ENCODE measurements at places on chromosomes 6 and 20.
A peak's percentile ranks its signal among the peaks of the same experiment; 100 is the strongest.

GRCh38 chr6:1554476-1555310, 55.0 kb upstream of the FOXC1 start:
- DNase-seq = peak; percentile 62

DNA sequence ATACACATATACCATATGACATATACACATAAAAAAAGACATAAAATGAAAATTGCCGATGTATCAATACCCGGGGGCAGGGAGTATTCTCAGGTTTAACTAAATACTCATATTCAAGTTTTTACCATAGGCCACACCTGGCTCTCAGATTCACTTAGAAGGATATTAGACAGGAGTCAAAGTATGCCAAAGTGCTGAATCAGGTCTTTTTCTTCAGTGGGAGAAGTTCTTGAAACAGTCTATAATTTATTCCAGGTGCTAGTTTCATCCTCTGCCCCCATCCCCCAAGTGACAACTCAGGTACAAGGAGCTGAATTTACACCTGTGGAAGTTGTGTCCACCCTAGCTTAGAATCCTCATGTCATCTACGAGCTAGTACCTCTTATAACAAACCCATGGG, 8.5 kb upstream of the HLA-DRA start:
- DNase-seq = no peak

- DNase-seq = no peak
Observed at GRCh38 chr6:73004861-73005260, 220.4 kb downstream of the KHDC1L start.

DNA sequence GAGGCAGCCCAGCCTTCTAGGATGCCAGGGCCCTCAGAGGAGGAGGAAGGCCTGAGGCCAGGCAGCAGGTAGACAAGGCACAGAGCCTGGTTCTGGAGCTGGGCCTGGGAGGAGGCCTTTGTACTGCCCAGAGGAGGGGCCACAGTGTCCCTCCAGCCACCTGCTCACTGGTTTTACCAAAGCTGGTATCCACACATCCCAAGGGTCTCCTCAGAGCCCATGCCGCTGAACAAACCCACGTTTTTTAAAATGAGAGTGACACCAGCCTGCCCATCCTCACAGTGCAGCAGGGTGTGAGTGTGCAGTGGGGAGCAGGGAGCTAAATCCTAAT, 162.7 kb downstream of the LY86 start:
- no peak for DNase-seq

GRCh38 chr6:105901583-105901982, 184.6 kb upstream of the PRDM1 start:
- DNase-seq = no peak

- no peak for DNase-seq
Observed at GRCh38 chr6:52423971-52424381, 3.8 kb downstream of the EFHC1 start.

- no peak for DNase-seq
Observed at GRCh38 chr6:106173124-106173879, 87.2 kb downstream of the PRDM1 start.

- no peak for DNase-seq
Observed at GRCh38 chr6:45951321-45952167, 64.1 kb downstream of the CLIC5 start.

DNA sequence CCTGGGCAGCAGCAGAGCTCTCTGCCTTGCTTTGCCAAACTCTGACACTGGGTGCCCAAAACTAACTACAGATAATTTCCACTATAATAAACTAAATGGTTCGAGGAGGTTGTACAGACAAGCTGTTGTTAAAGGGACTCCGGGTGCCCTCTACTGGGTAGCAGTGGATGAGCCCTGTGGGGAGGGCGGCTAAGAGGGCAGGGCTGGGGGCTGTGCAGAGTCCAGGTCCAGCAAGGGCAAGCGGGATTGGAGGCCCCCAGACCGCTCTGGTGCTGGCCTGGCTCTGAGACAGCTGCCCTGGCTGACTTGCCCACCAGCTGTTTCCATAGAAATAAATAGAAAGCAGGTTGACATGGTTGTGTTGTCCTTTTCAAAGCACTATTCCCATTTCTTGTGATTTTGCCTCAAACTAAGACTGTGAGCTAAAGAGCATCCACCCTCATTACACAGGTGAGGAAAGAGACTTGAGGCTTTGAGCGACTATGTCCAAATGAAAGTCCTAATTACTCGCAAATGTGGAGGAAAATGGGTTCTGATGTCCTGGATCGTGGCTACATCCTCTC, 167.6 kb upstream of the CST7 start:
- DNase-seq = no peak

DNA sequence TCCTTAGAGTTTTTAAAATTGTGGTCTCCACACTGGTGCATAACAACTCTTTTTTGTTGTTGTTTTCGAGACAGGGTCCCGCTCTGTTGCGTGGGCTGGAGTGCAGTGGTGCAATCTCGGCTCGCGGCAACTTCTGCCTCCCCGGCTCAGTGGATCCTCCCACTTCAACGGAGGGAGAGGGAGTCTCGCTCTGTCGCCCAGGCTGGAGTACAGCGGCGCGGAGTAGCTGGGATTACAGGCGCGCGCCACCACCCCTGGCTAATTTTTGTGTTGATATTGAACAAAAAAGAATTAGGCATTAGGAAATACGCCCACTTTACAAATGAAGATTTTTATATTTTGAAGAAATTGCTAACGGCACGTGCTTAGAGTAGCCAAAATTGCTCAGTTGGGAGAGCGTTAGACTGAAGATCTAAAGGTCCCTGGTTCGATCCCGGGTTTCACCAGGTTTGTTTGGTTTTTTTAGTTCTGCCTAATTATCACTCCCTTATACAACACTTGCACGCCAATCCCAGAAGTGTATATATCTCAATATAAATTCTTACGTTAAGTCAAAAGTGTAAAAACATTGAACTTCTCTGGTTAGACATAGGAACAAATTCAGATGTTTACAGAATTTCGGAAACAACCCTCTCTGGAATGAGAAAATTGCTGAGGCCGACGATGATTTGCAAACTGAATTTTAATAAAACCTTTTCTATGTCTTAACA, 159.6 kb downstream of the TRIM27 start:
- no peak for DNase-seq

GRCh38 chr6:84779380-84779779, 15.0 kb upstream of the TBX18 start:
- DNase-seq = no peak

DNA sequence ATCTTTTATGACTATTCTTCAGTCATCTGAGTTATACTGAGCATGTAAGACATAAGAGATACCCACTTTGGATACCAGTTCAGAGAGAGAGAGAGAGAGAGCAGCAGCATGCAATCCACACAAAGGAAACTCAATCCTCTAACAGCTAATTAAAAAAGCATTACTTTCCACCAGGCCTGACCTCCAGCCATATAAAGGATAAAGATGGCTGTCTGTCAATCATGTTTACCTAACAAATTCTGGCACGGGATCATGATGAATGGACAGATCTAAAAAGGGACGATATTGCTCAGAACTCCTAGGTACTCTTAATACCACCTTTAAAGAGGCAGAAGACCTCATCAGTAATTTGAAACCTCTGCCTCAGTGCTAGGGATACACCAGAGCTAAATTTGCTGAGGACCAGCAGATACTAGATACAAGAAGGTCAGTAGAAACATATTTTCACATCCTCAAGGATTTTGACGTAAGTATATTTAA, 159.2 kb downstream of the RPS12 start:
- DNase-seq = no peak

DNA sequence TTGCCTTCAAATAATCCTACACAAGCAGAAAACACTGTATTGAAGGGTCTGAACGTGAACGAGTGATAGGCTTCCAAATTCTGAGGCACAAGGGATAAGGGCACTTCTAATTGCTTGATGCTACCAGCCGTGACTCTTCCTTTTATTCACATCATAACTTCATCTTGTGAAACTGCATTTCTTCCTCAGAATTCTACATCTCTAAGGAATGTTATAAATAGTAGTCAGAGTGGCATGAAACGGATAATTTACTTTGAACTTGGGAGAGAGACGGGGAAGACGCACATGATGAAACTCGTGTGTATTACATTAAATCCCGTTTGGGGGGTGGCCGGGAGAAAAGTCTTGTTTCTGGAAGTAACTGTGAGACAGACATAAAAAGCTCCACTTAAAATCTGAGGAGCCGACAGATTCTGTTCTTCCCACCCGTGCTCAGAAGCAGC, 754 bp downstream of the HDDC2 start:
- no peak for DNase-seq

DNA sequence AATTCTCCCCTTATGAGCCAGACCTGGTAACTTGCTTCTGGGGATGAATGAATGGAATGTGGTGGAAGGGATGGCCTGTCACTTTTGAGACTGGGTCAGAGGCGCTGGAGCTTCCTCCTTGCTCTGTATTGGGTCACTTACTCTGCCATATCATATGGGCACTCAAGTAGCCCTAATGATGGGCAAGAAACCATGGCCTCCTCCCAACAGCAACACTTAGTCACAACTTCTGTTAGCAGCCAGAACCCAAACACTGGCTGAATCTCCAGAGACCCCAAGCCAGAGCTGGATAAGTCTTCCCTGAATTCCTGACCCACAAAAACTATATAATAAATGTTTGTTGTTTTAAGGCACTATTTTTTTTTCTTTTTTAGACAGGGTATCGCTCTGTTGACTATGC, 5.5 kb downstream of the E2F1 start:
- DNase-seq = no peak

GRCh38 chr6:53244958-53245357, 96.3 kb upstream of the GCM1 start:
- no peak for DNase-seq

GRCh38 chr20:40241596-40242343, 447.3 kb downstream of the MAFB start:
- DNase-seq = no peak

DNA sequence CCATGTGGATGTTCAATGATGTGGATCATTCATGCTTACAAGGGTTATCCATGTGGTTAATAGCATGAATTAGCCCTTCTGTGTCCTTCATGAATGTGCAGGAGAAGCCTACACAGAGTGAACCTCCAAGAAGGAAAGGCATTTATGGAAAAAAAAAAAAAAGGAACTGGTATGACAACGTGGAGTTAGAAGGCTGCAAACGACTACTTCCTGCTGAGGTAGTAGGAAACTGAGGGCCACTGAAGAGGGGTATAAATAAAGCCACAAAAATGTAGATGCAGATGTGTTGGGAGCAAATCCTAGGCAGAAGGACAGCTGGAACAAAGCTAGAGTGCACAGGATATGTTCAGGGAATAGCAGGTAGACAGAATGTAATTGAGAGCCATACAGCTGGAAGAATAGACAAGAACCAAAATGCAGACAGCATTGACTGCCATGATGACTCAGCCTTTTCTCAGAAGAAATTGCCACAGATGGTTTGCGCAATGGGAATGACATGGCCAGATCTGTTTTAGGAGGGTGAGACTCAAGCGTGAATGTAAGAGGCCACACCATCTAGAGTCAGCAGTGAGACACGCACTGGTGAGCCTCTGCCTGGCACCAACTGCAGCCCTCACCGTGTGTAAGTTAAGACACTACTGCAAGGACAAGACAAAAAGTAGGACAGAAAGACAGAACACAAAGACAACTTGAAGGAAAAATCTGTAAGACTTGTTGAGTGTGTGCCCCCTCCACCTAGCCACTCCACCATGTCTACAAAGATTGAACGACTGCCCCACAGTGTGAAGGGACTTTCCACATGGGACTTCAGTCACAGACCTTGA, 79.8 kb downstream of the KIF13A start:
- no peak for DNase-seq

- DNase-seq = no peak
Observed at GRCh38 chr6:43361269-43361668, 8.2 kb downstream of the ZNF318 start.
